Stimulated activated CD8-positive, alpha-beta memory T cell treated with anti-CD3 and anti-CD28 coated beads, Interleukin-12 subunit alpha, Interleukin-12 subunit beta, amount 100 ng/mL, for 1 hour (primary cell): ENCODE measurements at places on chromosomes 12 and 14.

DNA sequence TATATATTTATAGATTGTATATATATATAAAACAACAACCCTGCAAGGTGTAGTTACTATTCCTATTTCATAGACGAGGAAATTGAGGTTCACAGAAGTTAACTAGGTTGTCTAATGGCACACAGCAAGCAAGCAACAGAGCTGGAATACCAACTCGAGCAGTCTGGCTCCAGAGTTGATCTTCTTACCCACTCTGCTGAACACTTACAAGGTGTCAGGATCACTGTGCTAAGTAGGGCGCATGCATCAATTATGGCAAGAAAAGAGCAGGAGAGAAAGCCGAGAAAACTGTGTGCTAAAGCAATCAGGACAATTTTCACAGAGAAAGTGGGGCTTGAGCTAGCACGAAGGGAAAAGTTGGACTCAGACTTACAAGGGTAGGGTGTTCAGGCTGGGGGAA, 15.9 kb upstream of the ARMH4 start:
- DNase-seq, result no peak

DNA sequence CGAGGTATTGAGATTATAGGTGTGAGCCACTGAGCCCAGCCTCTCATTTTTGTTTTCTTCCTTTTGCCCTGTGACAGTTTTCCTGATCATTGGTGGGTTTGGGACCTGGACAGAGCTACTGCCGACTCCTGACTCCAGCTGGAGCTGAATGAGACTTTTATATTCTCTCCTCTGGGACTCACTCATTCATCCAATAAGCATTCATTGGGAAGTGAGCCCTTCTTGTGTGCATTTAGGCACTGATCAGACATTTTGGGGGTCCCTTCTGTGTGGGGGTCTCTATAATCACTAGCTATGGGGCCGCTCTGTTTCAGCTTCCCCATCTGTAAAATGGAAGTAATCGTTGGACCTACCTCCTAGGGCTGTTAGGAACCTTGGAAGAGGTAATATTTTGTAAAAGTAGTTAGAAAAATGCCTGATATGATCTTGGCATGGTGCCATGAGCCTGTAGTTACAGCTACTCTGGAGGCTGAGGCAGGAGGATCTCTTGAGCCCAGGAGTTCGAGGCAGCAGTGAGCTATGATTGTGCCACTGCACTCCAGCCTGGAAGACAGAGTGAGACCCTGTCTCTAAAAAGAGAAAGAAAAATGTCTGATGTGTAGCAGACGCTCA, 7.2 kb downstream of the SH2B3 start:
- DNase-seq, result no peak

DNA sequence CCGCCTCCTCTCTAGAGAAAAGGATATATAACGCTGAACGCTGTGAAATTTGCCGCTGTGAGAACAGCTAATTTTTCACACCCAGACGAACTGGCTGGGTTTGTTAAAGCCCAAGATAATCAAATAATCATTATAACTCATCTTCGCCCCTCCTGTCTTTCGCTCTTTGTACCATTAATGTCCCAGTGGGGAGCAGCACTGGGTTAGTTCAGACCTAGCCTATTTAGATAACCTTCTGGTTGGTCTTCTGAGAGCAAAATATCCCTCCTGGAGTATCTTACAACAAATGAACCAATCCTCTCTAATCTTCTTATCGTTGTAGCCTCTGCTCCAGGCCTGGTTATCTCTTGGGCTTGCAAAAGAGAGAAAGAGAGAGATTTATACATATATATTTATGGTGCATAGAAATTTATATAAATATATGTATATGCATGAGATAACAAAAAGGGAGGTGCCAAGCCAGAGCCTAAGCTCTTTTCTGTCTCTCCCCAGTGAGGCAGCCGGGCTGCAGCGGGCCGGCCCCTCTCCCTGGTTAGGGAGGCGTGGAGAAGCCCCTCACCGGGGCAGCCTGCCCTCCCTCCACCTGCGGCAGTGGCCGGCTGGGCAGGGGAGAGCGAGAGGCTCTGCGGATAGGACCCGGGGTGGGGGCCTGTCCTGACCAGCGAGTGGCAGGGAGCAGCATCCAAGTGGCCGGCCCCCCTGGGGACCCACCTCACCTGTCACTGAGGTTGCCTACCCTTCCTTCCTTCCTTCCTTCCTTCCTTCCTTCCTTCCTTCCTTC, 202.0 kb upstream of the LHX5 start:
- no peak for DNase-seq

- no peak for DNase-seq
Measured at GRCh38 chr12:125100551-125101434, 35.6 kb downstream of the AACS start.

DNA sequence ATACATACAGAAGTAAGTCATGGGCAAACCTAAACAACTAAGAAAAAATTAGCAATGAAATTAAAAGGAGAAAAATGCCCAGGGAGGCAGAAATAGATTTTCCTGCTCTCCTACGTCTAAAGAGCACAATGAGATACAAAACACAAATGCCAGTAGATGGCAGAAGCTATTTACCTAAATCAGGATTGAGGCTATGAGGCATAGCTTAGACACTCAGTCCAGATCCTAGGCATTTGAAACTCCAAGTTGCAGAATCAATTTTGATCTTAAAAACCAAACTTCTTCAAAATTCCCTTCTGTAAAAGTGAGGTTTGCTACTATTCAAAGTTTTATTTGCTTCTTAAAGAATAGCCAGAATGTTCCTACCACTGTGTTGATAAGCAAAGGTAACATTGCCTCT, 368.6 kb downstream of the DAD1 start:
- DNase-seq, result no peak

DNA sequence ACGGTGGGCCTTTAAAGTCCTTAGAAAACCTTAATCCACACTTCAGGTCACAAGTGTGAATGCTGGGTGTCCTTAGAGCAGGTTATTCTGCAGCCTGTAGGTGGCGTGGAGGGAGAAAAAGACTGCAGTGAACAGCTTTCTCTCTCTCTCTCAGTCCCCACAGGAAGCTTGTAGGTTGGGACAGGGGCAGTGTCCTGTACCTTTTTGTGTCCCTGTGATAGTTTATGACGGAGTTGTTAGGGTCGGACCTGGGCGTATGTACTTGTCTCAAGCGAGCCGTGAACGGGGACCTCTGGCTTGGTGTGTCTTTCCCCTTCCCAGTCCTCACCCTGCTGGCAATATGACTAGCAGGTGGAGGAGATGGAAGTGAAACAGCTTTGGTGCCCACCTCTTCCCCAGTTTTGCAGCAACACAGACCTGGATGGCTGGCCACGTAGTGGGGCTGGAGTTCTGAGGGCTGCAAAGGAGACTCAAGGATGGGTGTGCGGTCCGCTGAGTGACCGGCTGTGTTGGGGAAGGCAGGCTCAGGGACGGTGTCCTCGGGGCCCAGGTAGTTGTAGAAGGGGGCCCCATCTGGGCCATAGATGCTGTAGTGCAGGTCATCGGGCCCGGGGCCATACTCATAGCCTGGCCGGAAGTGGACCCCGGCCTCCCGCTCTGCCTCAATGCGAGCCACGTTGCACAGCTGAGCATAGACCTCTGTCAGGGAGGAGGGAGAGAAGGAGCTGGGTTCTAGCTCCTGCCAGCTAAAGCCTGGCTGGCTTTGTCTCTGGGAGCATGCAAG, 8.9 kb downstream of the ISCA2 start:
- DNase-seq, result no peak

- DNase-seq, result peak; percentile 37
Measured at GRCh38 chr14:89915114-89915878, 39.2 kb downstream of the EFCAB11 start.
